ENCODE measurements at places on chromosomes 3 and 15.

- DNase-seq = no peak
Measured at GRCh38 chr15:46344915-46345314, 710.1 kb downstream of the SQOR start.

DNA sequence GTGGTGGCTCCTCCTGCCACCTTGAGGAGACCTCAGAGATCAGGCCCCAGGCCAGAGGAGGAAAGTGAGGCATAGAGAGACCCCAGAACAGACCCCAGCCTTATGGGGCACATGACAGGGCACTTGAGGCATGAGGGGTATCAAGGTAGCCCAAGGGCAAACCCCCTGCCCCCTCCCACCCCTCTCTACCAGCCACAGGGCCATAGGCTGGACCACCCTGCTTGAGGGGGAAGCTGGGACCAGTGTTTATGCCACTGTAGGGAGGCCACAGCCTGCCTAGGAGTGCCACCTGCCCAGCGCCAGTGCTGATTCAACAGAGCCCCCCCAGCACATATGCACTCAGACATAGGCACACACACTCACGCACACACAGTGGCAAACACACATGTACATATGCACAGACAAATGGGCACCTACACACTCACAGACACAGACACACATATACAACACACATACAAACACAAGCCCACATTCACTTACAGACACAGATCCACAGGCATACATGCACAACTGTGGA is 10.3 kb downstream of the MYL3 start:
- no peak for DNase-seq

GRCh38 chr3:77247061-77247460 is 207.2 kb downstream of the ROBO2 start:
- no peak for DNase-seq

DNA sequence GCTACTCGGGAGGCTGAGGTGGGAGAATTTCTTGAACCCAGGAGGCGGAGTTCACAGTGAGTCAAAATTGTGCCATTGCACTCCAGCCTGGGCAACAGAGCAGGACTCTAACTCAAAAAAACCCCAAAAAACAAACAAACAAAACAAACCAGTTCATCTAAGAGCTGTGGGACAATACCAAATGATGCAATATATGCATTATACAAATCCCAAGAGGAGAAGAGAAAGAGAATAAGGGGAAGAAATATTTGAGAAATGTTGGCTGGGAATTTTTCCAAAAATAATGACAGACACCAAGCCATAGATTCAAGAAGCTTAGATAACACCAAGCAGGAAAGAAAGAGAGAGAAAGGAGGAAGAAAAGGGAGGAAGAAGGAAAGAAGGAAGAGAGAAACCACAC is 82.5 kb downstream of the KLF13 start:
- no peak for DNase-seq

DNA sequence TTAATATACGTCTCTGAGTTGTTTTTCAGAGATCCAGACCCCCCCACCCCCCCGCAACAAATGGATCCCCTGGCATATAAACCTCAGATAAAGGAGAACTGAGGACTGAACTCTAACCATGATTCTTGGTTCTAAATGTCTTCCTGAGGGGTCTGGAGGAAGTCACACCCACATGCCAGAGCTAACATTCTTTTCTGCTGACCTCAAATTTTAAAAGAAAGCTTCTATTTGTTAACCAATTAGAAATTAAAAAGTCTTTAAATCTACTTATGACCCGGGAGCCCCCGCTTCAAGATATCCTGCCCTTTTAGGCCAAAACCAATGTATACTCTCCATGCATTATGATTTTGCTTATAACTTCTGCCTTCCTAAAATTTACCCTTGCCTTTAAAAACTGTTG is 188.3 kb downstream of the ECT2 start:
- DNase-seq = no peak

DNA sequence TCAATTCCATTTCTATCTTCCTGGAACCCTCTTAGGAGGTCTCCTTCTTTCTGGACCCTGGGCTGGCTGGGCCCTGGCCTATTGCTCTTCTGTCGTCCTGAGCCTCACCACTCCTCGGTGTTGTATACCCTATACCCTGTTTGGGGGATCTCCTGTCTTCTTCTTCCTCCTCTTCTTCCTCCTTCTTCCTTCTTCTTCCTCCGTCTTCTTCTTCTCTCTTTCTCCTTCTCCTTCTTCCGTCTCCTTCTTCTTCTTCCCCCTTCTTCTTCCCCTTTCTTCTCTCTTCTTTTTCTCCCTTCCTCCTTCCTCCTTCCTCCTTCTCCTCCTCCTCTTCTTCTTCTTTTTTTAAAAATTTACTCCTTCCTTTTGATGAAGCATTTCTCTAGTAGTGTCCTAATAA is 30.4 kb upstream of the FXR1 start:
- no peak for DNase-seq
